BJ (cell line): ENCODE measurements at places on chromosomes 7 and 10. TPM values are rescaled to one million over a fixed set of nuclear protein-coding genes. Genes with fewer than 3 reads are reported as not detected.

DNA sequence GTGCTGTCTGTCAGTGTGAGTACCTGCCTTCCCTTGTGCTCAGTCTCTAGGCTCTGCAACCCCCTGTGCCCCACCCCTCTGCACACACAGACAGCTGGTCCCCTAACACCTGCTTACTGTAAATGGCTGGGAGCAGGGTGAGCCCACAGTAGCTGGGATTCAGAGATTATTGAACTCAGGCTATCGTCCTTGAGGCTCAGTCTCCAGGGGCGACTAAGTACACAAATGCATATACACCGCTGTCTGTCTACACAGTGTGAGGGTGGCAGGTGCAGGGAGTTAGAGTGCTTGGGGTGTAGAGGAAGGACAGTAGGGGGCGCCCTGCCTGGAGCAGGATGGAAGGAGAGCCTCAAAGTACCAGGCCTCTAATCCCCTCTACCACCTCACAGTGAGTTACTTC lies 12.9 kb downstream of the UPP1 start:
- DNase-seq, result no peak

GRCh38 chr10:71197955-71198354 lies 14.4 kb upstream of the UNC5B start:
- no peak for DNase-seq

- DNase-seq, result no peak
Observed at GRCh38 chr7:130374507-130374906, 5.8 kb upstream of the CPA1 start.

DNA sequence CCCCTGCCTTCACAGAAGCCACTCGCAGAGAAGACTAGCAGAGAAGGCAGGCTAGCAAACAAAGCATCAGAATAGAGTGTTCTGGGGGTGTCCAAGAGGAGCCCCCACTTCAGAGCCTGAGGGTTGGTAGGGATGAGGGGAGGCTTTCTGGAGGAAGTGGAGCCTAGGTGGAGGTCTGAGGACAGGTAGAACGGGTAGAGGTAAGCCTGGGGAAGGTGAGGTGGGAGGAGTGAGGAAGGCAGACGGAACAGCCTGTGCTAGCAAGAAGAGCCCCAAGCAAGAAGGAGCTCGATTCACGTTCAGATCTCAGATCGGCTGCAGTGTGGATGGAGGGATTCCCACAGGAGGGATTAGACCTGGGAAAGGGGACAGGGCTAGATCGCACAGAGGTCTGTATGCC lies 66.0 kb upstream of the DUSP5 start:
- DNase-seq, result no peak

GRCh38 chr7:41255716-41256115 lies 447.2 kb downstream of the INHBA start:
- no peak for DNase-seq

- no peak for DNase-seq
Observed at GRCh38 chr10:19098803-19099202, 50.2 kb downstream of the MALRD1 start.

Gene CFAP58
- polyA plus RNA-seq, result 0.23 and 0.37 TPM in 2 replicates

Gene PRSS37
- polyA plus RNA-seq, result not detected in 2 replicates
